ENCODE measurements at places on chromosomes 6 and 20. TPM values are rescaled to one million over a fixed set of nuclear protein-coding genes. Genes with fewer than 3 reads are reported as not detected.

DNA sequence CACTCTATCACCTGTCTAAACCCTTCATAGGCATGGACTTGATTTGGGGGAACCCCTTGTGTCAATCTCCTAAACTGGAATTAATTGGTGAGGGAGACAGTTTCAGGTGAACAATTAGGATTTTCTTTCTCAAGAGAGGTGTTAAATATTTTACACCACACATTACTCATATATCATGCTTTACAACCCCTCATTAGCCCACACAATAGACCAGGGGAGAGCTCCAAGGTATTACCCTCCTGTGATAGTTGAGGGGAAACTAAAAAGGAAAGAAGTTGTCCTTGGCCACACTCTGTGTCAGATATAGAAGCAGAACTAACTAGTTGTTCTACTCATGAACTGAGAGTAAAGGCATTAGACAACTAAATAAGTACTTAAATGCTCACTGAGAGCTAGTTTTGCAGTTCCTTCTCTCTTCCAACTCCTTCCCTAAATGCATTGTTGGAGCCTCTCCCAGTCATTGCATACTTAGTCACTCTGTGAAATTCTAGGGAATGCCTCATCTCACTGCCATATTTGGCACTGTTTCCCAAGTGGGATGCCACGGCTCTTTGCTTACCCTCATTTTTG is 183.7 kb upstream of the CEP162 start:
- no peak for DNase-seq

DNA sequence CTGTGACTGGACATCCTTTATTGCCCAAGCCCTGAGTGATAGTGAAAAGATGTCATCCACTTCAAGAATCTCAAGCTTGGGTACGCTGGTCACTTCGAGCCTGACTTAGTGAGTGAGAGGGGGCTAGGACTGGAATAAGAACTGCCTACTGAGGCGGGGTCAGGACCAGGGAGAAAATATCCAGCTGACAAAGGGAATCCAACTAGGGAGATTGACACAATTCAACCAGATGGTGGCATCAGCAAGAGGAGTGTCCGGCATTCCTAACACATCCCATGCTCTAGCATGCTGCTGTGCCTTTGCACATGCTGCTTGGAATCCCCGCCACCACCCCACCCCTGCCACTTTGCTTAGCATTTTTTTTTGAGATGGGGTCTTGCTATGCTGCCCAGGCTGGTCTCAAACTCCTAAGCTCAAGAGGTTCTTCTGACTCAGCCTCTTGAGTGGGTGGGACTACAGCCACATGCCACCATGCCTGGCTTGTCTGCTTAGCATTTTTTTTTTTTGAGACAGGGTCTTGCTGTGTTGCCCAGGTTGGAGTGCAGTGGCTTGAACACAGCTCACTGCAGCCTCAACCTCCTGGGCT is 6.5 kb upstream of the CEP250 start:
- DNase-seq = no peak

- DNase-seq = no peak
These were observed 602.6 kb upstream of the PTCHD4 start for GRCh38 chr6:48713612-48714011.

GRCh38 chr6:14889188-14889587 is 356.7 kb upstream of the JARID2 start:
- no peak for DNase-seq

DNA sequence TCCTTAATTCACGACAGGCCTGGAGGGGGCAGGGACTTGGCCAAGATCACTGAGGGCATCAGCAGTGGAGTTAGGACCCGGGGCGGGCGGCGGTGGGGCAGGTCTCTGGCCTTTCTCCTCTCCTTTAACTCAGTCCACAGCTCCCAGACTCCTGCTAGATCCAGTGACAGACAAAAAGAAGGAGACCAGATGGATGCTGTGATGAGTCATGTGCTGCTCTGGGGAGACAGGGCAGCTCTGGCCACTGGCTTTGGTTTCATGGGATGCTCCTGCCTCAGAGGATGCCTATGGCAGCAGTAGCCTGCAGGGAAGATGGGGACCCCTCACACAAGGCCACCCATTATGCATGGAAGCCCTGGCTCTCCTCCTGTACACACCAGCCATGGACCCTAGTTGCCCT is 20.5 kb downstream of the EPB41L1 start:
- DNase-seq = no peak

GRCh38 chr6:11236915-11237314 is 4.4 kb upstream of the NEDD9 start:
- no peak for DNase-seq

GRCh38 chr6:34036357-34037069 is 109.4 kb downstream of the GRM4 start:
- no peak for DNase-seq

- DNase-seq = no peak
These were observed 96.3 kb downstream of the MRPL14 start for GRCh38 chr6:44030812-44031454.

The SNX9 gene
- polyA plus RNA-seq = 21.8 TPM

GRCh38 chr6:45377043-45377553 is 636 bp downstream of the SUPT3H start:
- DNase-seq = no peak

DNA sequence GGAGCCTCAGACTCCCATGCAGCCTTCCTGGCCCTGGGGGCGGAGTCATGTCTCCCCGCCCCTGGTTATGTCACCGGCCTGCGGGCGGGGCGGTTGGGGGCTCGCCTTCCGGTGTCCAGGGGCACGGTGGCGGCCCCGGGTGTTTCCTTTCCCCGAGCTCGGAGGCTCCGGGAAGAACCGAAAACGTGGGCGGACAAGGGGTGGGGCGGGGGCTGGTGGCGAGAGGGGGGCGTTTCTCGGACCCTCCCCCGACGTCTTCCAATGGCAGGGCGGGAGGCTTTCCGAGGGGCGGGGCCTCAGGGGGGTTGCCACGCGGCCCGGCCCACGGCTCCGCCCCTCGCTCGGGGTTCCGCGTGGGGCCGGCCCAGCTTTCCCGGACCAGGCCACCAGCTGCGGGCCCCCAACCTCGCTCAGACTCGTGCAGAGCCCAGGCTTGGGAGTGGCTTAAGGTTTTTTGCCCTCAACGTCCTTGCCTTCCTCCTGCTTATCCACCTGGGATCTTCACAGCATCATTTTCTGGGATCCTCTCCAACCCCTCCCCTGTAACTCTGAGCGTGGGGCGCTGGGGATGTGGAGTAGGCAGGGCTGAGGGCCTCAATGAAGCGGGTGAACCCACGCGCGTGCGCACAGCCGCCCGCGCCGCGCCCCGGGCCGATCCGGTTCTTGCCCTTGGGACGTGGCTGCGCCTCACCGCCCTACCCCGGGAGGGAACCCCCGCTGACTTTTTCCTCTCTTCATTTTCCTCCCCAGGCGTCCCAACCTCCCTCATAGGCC is 2.1 kb upstream of the NRN1 start:
- peak; percentile 88 for DNase-seq

DNA sequence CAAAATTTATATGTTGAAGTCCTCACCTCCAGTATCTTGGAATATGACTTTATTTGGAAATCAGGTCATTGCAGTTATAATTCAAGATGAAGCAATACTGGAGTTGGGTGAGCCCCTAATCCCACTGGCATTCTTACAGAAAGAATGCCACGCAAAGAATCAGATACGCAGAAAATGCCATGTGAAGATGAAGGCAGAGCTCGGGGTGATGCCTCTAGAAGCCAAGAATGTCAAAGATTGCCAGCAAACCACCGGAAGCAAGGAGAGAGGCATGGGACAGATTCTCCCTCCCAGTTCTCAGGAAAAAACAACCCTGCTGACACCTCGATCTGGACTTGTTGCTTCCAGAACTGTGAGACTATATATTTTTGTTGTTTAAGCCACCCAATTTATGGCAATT is 273.4 kb upstream of the CITED2 start:
- no peak for DNase-seq

- DNase-seq = no peak
These were observed 53.0 kb upstream of the RALY start for GRCh38 chr20:33940666-33941065.

- no peak for DNase-seq
These were observed 46.9 kb upstream of the TAB2 start for GRCh38 chr6:149270616-149271015.

The C20orf141 gene
- polyA plus RNA-seq = not detected

DNA sequence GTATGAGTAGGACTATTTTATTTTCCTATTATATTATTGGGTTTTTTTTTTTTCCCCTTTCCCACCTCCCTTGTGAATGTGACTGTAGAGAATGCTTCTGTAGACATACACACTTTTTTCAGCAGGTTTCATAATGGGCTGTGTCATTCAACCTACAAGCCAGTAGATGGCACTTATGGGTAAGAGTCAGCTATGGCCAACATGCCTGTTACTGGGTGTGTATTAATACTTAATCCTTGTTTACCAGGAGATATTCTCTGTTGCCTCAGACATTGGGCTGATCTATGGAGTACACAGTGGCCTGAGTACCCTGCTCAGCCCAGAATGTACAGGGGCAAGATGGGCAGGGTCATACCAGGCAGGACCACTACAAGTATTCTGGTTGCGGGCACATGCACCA is 382.5 kb downstream of the EPHA7 start:
- no peak for DNase-seq

DNA sequence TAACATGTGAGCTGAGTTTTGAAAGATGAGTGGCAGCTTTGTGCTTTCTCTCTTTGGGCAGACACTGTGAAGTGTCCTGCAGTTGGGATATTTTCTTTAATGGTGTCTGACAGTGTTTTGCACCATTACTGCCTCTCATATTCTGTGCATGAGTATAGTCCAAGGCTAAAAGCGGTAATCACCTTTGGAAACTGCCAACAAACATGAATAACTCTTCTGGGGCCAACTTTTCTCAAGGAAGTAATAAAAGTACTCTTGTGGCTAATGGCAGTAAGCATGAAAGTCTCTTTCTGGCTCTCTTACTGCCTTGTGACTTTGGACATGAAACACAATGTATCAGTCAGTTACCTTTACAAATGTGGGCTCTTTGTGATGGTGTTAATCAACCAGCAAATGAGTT is 91.7 kb upstream of the SOX4 start:
- no peak for DNase-seq

The TDP2 gene
- 31.8 TPM for polyA plus RNA-seq

The SASH1 gene
- not detected for polyA plus RNA-seq

GRCh38 chr20:32664012-32664677 is 9.6 kb downstream of the C20orf203 start:
- no peak for DNase-seq

DNA sequence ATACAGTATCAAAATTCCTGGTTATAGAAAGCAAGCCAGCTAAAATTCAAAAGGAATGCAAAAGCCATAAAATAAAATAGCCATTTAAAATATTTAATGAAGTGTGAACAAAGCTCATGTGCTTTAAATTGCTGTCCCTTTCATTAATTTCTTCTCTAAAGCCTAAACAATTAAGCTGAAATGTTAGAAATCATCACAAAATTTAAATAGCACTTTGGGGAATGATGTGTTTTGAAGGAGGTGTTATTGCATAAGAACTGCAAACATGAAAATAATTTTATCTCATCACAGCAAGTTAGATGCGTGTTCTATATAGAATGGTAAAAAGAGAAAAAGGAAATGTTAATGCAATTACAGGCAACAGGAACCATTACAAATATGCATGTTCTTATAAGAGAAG is 111.0 kb downstream of the RIMS1 start:
- DNase-seq = no peak

GRCh38 chr20:36246401-36246800 is 10.1 kb downstream of the AAR2 start:
- DNase-seq = no peak

- DNase-seq = no peak
These were observed 169.8 kb downstream of the SAMD5 start for GRCh38 chr6:147678253-147678652.

DNA sequence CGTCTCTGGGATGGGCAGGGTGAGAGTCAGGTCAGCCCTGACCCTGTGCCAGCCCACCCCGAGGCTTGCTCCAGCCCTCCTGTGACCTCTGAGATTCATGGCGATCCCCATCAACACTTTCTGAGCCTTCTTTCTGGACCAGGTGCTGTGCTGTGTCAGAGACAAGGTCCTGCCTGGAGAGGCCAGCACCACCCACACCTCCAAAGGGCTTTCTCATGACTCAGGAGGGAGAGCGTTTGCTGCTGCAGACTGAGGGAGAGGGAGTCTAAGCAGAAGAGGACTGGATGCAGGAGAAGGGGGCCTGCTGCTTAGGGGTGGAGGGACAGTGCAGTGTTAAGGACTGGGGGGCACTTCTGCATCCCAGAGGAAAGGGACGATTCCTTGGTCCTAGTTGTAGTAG is 193.5 kb downstream of the LRFN2 start:
- no peak for DNase-seq

The PHACTR1 gene
- not detected for polyA plus RNA-seq

- no peak for DNase-seq
These were observed 5.0 kb downstream of the VSX1 start for GRCh38 chr20:25076731-25077609.

GRCh38 chr20:42714298-42715141 is 475.2 kb downstream of the PTPRT start:
- DNase-seq = no peak

The MAP3K7 gene
- 48.1 TPM for polyA plus RNA-seq

The OPRM1 gene
- not detected for polyA plus RNA-seq

GRCh38 chr20:46099491-46100287 is 9.9 kb upstream of the NCOA5 start:
- no peak for DNase-seq

DNA sequence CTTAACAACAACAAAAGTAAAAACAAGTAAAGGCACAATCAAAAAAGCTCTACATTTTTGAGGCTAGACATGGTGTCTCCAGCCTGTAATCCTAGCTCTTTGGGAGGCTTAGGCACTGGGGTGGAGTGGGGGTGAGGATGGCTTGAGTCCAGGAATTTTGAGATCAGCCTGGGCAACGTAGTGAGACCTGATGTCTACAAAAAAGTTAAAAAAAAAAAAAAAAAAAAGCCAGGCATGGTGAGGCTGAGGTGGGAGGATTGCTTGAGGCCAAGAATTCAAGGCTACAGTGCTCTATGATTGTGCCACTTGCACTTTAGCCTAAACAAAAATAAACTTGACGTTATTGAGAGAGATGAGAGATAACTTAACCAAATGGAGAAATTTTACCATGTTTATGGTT is 60.1 kb downstream of the QKI start:
- DNase-seq = no peak

DNA sequence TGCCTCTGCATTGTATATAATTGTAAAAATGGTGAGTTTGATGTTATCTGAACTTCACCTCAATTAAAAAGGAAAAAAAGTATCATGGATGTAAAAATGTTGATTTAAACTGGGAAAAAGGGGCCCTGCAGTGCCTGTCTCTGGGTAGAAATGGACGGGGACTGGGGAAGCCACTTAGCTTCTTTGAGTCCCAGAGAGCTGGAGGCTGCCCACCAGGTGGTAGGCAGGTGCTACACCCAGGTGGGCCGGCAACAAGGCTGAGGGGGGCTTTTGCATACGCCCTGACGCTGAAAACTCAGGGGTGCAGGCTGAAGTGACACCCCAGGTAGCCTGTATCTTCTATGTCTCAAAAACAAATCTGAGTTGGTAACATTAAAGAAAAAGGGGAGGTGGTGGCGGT is 118.2 kb downstream of the SULF2 start:
- DNase-seq = no peak

GRCh38 chr20:40532103-40532502 is 156.9 kb downstream of the MAFB start:
- no peak for DNase-seq

The TFEB gene
- polyA plus RNA-seq = 6.6 TPM

GRCh38 chr6:145705561-145705960 is 29.8 kb downstream of the EPM2A start:
- DNase-seq = no peak

The PLN gene
- 4.8 TPM for polyA plus RNA-seq

- peak; percentile 75 for DNase-seq
These were observed 104.7 kb downstream of the ARMC2 start for GRCh38 chr6:108952776-108953486.

Measured in muscle of arm (tissue), 14 donors.